ENCODE measurements at places on chromosomes 3 and 15. TPM values are rescaled to one million over a fixed set of nuclear protein-coding genes. Genes with fewer than 3 reads are reported as not detected.

DNA sequence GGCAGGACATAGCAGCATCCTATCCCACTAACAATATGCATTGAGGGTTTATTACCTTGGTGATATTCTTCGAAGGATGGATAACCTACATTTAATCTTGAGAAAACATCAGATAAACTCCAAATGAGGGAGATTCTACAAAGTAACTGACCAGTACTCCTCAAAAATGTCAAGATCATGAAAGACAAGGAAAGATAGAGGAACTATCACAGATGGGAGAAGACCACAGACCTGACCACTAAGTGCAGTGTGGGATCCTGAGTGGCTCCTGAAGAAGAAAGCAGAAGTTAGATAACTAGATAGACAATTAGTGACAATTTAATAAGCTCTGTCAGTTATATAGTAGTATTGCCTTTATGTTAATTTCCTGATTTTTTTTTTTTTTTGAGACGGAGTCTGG, 17.7 kb upstream of the CGNL1 start:
- no peak for DNase-seq

DNA sequence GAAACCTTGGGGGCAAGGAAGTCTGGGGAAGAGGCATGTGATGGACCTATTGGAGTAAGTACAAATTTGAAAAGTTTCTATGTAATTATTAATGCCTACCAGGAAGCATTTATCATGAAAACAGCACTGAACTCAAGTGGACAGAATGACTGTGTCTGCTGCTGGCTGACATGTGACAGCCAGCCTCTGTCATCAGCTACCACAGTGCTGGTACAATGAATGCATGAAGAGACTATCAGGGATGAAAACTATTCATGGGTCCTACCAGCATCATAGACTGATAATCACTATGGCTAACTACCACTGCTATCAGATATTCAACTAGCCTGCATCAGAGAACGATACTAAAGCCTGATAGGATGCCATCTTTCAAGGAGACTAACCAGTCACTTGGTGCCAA, 193.5 kb downstream of the RAP2B start:
- DNase-seq = no peak

- peak; percentile 36 for DNase-seq
Observed at GRCh38 chr3:190424478-190425439, 24.9 kb downstream of the TMEM207 start.

GRCh38 chr3:193590088-193590856, 2.7 kb upstream of the OPA1 start:
- DNase-seq = peak; percentile 45

The SNAPC5 gene
- total RNA-seq = 19.0 TPM

- no peak for DNase-seq
Observed at GRCh38 chr3:69441040-69441439, 55.2 kb upstream of the FRMD4B start.
